ENCODE measurements at places on chromosomes 13 and 19. TPM values are rescaled to one million over a fixed set of nuclear protein-coding genes. Genes with fewer than 3 reads are reported as not detected.

The CYP2A7 gene
- total RNA-seq = not detected

The TICAM1 gene
- 6.9 TPM for total RNA-seq

The ZNF528 gene
- 19.5 TPM for total RNA-seq

DNA sequence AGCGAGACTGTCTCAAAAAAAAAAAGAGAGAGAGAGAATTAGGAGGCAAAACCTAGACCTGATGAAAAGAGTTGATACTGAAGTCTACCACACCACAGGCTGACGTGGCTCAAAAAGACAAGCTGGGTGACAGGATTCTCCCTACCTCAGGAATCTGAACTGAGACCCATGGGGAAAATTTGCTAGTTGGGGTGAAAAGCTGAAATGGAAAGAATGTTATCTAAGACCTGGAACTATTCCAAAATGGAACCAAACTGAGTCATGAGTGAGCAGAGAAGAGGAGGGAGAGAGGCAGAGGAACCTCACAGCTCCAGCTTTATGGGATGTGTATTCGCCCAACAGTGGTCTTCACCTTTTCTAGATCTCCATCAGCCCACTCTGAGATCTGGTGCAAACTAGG lies 11.7 kb downstream of the SMG9 start:
- no peak for DNase-seq

GRCh38 chr13:90238413-90238812 lies 1109.1 kb upstream of the MIR17HG start:
- DNase-seq = no peak

Data from right cardiac atrium (tissue), 5 donors.